Muscle of back (tissue), 13 donors: ENCODE measurements at places on chromosomes 12 and 14. TPM values are rescaled to one million over a fixed set of nuclear protein-coding genes. Genes with fewer than 3 reads are reported as not detected.

- DNase-seq, result no peak
These were observed 16.0 kb downstream of the EIF2B2 start for GRCh38 chr14:75018694-75019093.

DNA sequence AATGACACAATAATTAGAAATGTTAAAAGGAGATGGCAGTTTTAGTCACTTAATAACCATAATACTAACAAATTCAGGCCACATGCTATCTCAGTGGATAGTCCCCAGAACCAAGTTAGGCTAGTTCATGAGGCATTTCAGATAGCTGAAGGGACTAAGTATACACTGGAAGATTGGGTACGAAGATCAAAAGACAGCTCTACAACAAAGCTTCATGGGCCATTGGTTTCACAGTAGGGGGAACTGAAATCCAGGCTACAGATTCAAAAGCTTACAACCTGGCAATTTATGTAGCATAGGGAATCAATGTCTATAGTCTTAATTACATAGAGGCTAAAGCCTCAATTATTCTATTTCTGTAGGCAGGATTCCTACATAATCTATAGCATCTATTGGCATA is 343.0 kb downstream of the RGS6 start:
- DNase-seq, result no peak

DNA sequence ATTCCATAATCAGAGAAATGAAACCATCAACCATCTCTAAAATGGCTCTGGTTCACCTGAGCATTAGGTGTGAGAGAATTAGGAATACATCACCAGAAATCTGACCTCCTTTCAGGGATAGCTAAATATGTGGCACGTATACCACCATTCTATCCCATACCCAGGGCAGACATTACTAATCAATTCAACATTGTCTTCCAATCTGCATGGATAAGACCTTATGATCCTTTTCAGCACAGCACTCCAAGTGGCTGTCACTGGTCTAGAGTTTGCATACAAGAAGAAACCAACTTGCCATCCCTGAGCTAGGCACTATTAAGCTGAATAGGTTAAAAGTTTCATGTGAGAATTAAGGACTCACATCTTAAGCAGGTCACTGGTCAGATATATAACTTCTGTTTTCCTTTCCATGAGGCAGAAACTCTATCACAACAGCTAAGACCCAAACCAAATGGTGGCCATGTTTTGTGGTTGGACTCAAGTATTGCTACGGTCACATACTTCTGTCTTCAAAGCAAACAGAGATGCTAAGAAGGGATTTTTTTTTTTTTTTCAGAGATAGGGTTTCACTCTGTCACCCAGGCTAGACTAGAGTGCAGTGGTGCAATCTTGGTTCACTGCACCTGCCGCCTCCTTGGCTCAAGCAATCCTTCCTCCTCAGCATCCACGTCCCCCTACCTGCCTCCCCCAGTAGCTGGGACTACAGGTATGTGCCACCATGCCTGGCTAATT is 249.0 kb downstream of the DPF3 start:
- DNase-seq, result no peak

- peak; percentile 60 for DNase-seq
These were observed 15.8 kb upstream of the ANKRD9 start for GRCh38 chr14:102525219-102525928.

GRCh38 chr14:99066378-99066777 is 205.6 kb downstream of the BCL11B start:
- no peak for DNase-seq

- no peak for DNase-seq
These were observed 966.9 kb downstream of the NRXN3 start for GRCh38 chr14:79137045-79137430.

GRCh38 chr12:8038659-8039114 is 6.2 kb downstream of the FOXJ2 start:
- peak; percentile 29 for DNase-seq

GRCh38 chr12:117587631-117588287 is 226.3 kb upstream of the NOS1 start:
- DNase-seq, result no peak

GRCh38 chr14:48140804-48141203 is 465.4 kb upstream of the MDGA2 start:
- DNase-seq, result no peak

DNA sequence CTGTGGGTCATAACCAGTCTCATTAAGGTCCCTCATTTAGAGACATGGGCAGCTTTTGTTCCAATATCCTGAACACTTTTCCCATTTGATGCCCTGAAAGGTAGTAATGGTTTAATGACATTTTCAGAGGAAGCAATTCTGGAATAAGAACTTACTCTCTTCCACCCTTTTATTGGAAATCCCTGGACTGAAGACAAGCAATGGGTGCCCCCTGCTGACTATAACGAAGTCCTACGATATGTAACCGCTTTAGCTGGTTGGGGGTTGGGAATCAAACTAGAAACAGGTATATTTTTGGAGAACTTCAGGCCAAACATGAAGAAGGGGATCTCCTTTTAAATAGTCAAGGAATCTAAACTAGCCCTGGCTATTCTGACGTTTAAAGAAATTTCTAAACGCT is 20.5 kb downstream of the SARNP start:
- DNase-seq, result peak; percentile 30

GRCh38 chr14:24240110-24240918 is 2.1 kb downstream of the TINF2 start:
- DNase-seq, result no peak

The KCNJ8 gene
- polyA plus RNA-seq, result 33.2 TPM

The RPS6KL1 gene
- 10.3 TPM for polyA plus RNA-seq

The CELA1 gene
- not detected for polyA plus RNA-seq

The C2CD5 gene
- polyA plus RNA-seq, result 27.7 TPM
